Cardiac fibroblast (primary cell): ENCODE measurements at places on chromosomes 12 and 14.

- DNase-seq, result no peak
These were observed 172.3 kb downstream of the NDUFA12 start for GRCh38 chr12:94831081-94831751.

DNA sequence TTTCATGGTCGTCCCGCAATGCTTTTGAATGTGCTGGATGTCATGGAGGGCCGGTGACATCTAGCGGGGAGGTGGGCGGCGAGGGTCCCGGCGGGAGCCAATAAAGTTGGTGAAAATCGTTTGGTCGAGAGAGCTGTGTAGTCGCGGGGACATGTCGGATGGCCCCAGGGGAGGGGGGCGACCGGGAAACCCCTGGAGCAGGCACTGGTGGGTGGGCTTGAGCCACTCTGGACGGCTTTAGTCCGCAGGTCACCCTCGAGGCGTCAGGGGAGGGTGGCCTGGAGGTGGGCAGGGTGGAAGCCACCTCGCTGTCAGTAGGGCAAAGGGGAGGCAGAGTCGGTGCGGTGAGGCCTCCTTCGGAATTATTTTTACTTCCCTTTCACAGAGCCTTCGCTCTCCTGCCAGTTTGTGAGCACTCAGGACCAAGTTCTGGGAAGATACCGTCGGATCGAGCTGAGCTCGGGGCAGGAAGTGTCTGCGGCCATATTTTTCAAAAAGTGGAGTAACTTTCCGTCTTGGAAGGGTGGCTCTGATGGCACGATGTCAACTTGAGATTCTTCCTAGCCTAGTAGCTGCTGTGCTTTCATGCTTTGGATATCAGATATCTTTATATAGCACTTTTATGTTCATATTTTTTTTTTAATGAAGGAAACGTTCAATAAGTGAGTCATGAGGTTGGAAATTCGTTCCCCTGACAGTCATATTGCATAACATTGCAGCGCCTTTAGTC, 28.2 kb downstream of the WBP11 start:
- DNase-seq, result peak; percentile 86

DNA sequence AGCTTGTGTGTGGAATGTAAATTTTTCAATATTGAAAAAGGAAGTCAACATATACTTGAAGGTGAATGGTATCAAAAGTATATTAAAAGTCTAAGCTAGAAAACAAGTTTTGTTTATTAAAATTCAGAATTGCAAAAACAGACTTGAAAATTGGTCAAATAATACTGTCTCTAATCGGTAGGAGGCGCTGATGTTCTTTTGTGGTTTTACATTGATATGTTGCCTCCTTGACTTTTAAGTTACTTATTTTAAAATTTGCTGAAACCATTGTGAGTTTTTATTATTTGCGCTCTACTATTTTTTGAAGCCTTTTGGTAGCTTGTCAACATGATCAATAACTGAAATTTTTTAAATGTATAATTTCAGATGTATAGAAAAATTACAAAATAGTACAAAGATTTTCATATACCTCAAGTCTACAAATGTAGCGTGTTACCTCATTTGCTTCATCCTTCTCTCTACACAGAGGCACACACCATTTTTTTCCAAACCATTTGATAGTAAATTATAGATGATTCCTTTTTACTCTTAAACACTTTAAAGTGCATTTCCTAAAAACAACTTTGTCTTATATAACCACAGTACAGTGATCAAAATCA, 6.9 kb downstream of the RTRAF start:
- DNase-seq, result peak; percentile 80

DNA sequence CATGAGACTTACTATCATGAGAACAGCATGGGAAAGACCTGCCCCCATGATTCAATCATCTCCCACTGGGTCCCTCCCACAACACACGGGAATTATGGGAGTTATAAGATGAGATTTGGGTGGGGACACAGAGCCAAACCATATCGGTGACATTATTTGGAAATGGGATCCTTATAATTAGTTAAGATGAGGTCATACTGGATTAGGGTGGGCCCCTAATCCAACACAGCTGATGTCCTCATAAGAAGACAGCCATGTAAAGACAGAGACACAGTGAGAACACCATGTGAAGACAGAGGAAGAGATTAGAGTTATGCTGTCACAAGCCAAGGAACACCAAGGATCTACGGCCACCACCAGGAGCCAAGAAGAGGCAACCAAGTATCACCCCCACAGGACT, 161.7 kb downstream of the SPTSSA start:
- DNase-seq, result no peak

DNA sequence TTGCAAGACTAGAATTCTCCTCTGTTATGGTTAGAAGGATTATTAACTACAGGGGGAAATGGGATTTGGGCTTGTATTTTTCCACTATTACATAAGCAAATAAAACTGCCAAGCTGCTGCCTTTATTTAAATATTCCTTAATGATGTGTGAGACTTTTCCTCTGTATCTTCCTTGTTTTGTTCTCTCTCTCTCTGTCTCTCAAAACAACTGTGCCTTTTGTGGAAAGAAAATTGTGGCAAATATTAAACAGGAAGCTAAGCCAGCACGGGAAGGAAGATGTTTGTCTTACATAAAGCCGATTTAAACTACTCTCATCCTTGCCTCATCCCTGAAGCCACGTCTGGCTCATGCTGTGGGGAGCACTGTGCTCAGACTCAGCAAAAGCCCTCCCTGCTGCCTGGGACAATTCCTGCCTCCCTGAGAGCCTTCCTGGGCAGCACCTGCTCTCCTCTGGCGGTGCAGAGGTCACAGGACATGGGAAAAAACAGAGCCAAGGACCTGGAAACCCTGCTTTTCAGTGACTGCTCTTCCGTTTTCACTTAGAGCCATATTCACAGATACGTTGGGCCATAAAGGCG, 237.2 kb downstream of the SLC15A4 start:
- DNase-seq, result no peak

DNA sequence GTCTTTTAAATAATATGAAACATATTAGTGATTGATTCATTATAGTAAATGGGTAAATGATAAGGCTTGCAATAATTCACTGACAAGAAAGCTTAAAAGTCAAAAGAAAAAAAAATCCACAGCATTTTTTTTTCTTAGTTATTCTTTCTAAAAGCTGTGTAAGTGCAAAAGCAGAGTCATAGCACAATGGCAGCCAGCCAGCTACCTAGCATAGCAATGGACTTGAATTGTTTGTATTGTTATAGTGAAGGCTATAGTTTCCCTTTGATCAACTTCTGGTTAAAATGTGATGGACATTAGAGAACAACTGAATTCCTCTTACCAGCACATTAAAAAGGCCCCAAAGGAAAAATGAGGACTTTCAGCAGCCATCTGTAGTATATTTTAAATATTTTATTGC, 232.1 kb downstream of the NAV3 start:
- DNase-seq, result peak; percentile 85

DNA sequence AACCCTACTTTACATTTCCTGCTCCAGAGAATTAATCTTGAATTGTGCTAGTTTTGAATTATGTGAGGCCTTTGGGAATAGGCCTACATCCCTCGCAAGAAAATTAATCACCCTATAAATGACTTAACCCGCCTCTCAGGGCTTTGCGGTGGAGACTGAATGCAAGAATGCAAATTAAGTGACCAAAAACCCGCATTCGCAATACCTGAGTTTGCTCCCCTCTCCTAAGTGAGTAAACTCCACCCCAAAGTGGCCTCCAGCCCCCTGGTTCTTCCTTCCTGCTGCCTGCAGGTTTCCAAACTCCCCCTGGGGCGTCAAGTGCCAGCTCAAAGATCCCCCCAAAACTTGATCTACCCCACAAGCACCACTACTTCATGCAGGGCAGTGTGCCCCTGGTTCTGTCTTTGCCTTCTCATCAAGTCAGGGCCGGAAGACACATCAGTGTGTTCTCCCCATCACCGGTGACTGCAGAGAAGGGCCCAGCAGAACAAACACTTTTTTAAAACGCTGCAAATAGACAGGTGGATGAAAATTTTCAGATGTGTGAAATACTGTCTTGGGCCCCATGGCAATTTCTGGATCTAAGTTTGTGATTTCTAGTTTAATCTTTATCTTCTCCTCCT, 644.7 kb downstream of the VRK1 start:
- no peak for DNase-seq

DNA sequence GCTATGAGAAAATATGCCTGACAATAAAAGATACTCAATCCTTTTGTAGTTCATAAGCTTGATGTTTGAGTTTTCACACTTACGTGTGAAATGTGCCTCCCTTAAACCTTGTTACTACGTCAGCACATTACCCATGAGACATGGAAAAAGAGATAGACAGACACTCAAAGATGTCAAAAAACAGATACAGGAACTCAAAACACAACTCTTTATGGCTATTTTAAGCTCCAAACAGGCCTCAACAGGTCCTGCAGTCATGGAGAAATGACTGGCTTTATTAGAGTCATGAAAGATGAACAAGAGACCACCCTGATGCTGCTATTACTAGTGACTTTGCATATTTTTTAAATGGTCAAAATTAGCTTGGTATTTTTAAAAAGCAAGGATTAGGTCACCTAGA, 184.5 kb downstream of the MON2 start:
- DNase-seq, result no peak

DNA sequence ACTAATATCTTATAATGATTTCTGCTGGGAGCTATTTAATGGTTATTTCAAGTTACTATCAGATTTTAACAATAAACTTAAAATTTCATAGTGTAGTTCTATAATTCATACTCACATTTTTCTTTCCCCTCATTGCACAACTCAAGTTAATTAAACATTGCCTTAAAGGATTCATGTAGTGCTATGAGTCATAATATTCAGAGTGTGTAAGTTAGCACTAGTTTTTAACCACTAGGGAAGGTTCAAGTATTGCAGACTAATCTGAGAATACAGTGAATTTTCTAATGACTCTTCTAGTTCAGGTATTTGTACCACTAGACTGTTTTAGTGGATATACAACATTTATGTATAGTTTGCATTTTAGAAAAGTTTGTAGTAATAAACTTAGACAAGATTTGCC, 49.9 kb downstream of the FOXA1 start:
- no peak for DNase-seq

DNA sequence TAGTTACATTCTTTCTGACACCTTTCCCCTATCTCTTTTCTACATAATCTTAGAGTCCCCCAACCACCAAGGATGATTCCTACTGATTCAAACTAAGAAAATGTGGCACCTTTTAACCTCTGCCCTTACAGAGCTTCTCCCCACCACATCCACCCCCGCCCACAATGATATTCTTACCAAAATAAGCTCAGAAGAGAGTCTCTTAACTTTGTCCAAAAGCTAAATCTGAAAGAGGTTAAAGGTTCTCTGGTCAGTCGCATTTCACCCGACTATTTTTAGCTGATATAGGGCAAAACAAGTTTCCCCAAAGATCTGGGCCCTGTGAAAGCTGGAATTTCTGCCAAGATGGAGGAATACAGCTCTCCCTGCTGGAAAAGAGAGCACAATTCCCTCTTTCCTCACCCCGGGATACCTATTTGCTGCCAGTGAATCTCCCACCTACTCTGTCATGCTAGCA, 128.6 kb downstream of the ZFP36L1 start:
- DNase-seq, result no peak

GRCh38 chr14:51999084-51999483, 9.7 kb downstream of the RTRAF start:
- peak; percentile 85 for DNase-seq

DNA sequence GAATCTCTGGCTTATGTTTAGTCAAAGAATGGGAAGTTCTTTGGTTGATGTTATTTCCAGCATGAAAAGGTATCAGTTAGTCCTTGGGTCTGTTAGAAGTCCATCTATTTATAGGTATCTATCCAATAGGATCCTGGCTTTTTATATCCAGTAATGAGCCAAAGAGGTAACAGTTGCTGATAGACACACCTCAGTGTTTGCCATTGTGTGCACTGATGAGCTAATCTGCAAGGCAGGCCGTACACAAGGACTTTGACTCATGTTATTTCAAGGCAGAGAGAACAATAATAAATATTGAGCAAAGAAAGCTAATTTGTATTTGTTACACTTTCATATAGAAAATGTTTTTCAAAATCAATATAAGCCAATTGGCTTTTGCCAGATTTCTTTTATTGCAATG, 56.4 kb downstream of the GLT1D1 start:
- DNase-seq, result no peak

GRCh38 chr14:65241125-65241752, 138.9 kb upstream of the MAX start:
- no peak for DNase-seq

DNA sequence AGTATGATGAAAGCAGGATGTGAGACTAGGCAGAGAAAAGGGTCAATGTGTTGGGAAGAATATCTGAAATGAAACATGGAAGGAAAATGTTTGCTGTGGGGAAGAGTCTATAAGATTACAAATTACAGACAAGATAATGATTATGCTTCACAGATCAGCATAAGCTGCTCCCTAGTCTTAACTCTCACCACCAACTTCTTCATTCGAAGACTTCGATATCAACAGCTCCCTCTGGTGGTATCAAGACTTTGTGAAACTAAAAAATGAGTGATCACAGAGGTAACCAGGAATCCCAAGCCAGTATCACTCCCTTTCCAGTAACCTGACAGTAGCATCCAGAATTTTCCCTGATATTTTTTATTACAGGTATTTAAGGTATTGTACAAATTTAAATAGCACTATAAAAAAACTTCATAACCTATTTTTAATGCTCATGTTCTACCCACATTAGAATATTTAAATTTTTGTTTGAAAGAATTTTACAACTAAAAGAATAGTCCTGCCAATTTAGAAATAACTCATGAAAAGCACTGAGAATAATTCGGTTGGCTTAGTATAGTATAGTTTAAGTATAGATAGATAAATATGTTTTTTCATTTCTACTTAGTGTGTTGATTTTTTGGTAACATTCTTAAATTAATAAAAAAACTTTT, 84.4 kb downstream of the C2CD5 start:
- peak; percentile 71 for DNase-seq

GRCh38 chr12:92357584-92358261, 212.1 kb upstream of the BTG1 start:
- no peak for DNase-seq

GRCh38 chr14:98826618-98827017, 445.4 kb downstream of the BCL11B start:
- DNase-seq, result no peak

DNA sequence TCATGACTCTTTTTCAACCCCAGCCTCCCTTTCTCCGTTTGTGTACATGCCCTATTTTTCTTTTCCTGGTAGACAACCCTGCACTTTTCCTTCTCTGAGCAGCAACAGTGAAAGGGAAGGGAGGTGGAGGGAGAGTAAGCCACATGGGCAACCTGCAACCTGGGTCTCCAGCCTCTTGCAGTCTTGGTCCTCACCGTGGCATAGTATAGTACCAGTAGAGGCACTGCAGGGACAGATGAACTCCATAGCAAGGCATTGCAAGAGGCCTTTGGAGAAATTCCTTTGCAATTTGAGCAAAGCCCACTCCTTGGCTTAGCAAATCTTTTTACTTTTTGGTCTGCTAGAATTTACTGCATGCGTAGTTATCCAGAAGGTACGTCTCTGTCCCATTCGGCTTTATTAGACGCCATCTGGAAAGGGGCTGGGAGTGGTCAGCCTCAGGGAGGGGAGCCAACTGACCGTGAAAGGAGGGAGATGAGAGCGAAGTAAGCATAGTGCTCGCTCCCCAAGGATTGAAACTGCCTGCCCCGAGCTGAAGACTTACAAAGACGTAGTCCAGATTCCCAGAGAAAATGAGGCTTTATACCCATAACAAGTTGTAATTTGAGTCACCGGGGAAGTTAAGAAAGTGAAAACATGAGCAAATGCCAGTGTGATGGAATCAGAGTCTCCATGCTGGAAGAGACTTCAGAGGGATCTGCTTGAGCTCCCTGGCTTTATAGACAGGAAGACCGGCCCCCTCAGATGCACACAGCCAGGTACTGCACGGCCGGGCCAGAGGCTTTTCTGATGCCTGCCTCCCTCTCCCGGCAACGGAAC, 332.0 kb downstream of the CACNA1C start:
- peak; percentile 52 for DNase-seq

GRCh38 chr12:106120519-106121105, 18.1 kb downstream of the NUAK1 start:
- DNase-seq, result no peak

- DNase-seq, result no peak
These were observed 34.3 kb upstream of the SPPL3 start for GRCh38 chr12:120938496-120938895.
